Breast epithelium (tissue), 4 donors: ENCODE measurements at places on chromosomes 13 and 19. TPM values are rescaled to one million over a fixed set of nuclear protein-coding genes. Genes with fewer than 3 reads are reported as not detected.

The PEAK3 gene
- not detected for total RNA-seq

The EFNB2 gene
- 15.2 TPM for total RNA-seq

GRCh38 chr19:19651076-19651475 is 7.6 kb upstream of the GMIP start:
- H3K4me3 ChIP-seq: no peak overlapping the region
- no peak overlapping the region for H3K27ac ChIP-seq
- H3K4me1 ChIP-seq: no peaks in the 10 kb centered on the region
- no peaks in the 10 kb centered on the region for H3K27me3 ChIP-seq

- peaks cover 5% of the 10 kb centered on the region for H3K4me1 ChIP-seq
- peak overlapping the region; percentile 91 for H3K27ac ChIP-seq
- H3K36me3 ChIP-seq: no peaks in the 10 kb centered on the region
Measured at GRCh38 chr19:50333737-50334617, 4.8 kb upstream of the KCNC3 start.

The TMEM255B gene
- total RNA-seq: 11.8 TPM

DNA sequence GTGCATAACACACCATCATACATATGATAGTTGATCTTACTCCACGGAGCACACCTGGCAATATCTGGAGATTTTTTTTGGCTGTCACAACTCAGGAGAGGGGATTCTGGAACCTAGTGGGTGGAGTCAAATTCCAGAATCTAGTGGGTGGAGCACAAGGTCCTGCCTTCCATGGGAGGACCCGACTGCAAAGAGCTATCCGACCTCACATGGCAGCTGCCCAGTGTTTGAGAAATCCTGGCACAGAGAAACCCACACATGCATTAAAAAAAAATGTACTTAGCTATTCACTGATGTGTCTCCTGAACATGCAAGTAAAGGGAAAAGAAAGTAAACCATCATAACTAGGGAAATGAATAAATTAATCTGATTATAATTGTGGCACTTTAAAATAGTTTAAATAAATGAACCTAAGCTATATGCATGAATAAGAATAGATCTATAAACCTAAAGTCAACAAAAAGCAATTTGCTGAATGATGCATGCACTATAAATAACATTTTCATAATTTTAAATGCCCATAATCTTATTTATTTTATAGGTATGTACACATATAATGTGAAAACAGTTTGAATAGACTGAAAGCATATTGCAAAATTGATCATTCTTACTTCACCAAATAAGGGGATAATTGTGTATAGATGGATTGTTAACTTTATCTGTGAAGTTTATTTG is 300.3 kb downstream of the MYO16 start:
- H3K27me3 ChIP-seq: no peaks in the 10 kb centered on the region
- H3K4me1 ChIP-seq: no peaks in the 10 kb centered on the region
- no peak overlapping the region for H3K27ac ChIP-seq

The ZNF575 gene
- total RNA-seq: 0.64 TPM

The ZNF471 gene
- total RNA-seq: 5.9 TPM

DNA sequence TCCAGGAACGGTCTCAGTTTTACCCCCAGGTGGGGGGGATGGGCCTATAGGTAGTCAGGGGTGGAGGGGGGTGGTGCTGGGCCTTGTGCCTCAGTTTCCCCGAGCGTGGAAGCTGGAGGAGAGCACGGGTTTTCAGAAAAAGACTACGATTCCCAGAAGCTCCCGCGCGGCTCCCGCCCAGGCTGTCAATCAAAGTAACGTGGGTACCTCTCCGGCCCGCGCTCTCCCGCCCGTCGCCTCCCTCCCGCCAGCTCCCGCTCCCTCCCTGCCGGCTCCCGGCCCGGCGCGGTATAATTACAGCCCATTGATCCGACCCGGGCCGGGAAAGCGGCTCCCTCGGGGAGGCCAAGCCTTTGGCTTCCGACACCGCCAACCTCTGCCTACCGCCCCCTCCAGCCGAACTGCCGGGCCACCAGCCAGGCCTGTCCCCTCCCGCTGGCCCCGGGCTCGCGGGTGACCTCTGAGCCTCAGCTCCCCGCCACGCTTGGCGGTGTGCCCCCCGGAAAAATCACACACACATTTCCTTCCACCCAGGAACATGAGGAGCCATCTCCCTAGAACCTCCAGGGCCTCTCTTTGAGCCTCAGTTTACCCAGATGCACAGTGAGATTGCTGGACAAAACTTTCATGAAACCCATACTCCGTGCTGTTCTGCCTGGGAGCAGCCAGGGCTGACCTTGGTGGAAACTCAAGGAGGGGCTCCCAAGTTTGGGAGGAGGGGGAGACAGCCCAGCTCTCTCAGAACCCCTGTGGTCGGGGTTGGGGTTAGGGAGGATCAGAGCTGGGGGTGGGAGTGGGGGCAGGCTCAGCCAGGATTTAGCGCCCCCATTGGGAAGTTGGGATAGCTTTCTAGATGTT is 7.3 kb upstream of the TLE2 start:
- peak; percentile 92 for DNase-seq
- no peaks in the 10 kb centered on the region for H3K36me3 ChIP-seq
- H3K27me3 ChIP-seq: no peaks in the 10 kb centered on the region
- H3K4me3 ChIP-seq: peak overlapping the region; percentile 48
- peaks cover 4% of the 10 kb centered on the region for H3K4me1 ChIP-seq
- peak overlapping the region; percentile 94 for H3K27ac ChIP-seq
